ENCODE measurements at places on chromosomes 6 and 20.

- no peak for DNase-seq
Observed at GRCh38 chr20:23451956-23452487, 654 bp downstream of the CST11 start.

GRCh38 chr6:56947924-56948323, 7.0 kb upstream of the BEND6 start:
- DNase-seq, result no peak

DNA sequence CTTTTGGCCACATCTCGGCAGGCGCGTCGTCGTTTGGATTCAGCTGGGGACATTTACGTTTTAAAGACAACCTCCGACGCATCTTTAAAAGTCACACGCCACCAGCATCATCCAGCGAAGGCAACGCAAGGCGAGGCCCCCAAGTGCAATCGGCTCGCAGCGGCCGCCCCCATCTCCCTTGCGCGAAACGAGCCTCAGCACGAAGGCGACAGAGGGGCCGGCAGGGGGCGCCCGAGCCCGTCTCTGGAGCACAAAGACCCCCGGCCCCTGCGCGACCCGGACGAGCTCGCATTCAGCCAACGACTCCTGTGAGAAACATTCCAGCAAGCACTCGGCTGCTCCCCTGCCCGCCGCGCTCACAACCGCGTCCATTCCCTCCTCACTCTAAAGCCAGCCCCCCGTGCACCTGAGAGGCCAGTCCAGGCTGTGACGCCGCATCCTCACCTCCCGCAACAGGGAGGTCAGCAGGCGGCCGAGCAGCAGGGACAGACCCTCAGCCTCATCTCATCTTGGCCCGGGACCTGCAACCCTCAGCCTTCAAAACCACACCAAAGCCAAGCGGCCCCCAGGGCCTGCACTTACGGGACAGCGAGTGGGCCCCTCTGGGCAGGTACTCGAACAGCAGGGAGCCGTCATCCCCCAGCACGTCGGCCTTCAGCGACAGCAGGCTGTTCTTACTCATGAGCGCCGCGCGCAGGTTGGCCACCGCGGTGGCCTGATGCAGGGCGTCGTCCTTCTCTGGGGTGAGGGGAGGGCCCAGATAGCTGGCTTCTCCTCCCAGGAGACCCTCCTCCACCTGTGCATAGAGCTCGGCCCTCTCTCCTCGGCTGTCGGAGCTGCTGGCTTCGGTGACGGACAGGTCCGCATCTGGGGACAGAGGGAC, 35.8 kb downstream of the SLC2A4RG start:
- no peak for DNase-seq

GRCh38 chr6:139868576-139868975, 494.1 kb upstream of the CITED2 start:
- no peak for DNase-seq

- DNase-seq, result no peak
Observed at GRCh38 chr6:149333266-149333620, 15.7 kb downstream of the TAB2 start.

- no peak for DNase-seq
Observed at GRCh38 chr6:141164042-141164743, 968.5 kb upstream of the GJE1 start.

- no peak for DNase-seq
Observed at GRCh38 chr20:47558295-47559066, 56.8 kb downstream of the NCOA3 start.
